ENCODE measurements at places on chromosomes 1 and 21.

- DNase-seq = no peak
Observed at GRCh38 chr1:100606438-100606837, 68.5 kb downstream of the GPR88 start.

- no peak for DNase-seq
Observed at GRCh38 chr1:41454406-41454805, 30.1 kb downstream of the EDN2 start.

GRCh38 chr21:39663066-39663465 lies 50.3 kb downstream of the B3GALT5 start:
- DNase-seq = no peak

GRCh38 chr1:215119719-215120365 lies 37.3 kb downstream of the KCNK2 start:
- DNase-seq = no peak

DNA sequence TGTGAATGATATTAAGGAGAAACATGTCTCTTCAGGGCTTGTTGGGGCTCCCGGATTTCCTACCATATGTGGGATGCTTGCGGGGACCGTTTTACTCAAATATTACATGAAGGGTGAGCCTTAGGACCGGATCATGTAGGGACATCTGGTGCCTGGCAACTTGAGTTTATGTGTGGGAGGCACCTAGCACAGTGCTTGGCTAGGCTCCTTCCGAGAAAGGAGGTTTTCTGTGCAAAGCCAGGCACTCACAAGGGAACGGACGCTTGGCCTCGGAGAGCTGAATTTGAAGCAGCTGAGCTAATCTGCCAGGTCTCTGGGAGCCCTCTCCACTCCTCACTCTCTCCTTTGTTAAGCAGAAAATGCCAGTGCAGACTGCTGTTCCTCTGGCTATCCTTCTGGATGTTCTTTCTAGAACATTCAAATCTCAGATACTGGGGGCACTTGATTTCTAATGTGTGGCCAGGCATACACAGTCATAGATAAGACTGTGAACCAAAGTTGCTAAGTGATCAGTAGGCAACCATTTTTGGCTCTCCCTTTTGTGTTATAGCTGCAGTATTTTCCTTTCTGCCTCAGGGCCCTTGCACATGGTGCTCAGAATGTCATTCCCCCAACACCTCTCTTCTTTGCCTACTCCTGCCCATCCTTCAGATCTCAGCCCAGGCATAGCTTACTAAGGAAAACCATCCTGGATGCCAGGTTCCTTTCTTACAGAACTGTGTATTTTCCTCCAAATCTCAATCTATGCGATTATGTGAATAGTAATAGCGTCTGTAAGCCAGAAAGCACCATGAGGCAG lies 216.6 kb upstream of the CSF3R start:
- DNase-seq = no peak

- no peak for DNase-seq
Observed at GRCh38 chr1:51453010-51453409, 66.1 kb downstream of the EPS15 start.

DNA sequence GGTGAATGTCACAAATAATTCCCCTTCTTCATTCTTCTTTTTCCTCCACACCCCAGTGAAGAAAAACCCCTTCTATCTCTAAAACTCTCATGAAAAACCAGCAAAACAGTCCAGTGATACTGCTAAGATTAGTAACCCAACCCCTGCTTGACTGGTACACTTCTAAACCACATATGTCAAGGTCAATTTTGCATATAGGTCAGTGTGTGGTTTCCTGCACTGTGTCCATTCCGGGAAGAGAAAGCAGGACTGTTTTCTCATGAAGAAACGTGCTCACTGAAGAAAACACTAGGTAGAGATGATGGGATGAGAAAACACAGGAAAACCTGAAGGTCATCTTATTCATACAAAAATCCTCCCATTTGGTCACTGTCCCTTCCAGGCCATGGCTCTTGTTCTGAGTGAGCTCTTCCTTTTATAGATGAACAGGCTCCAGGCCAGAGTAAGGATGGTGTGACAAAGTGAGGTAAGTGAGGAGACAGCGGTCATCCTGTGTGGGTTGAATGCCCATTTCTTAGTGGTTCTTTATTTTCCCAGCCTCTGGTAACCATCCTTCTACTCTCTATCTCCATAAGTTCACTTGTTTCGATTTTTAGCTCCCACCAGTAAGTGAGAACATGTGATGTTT lies 122.7 kb downstream of the FASLG start:
- no peak for DNase-seq

- no peak for DNase-seq
Observed at GRCh38 chr1:93608187-93609109, 73.2 kb downstream of the BCAR3 start.

DNA sequence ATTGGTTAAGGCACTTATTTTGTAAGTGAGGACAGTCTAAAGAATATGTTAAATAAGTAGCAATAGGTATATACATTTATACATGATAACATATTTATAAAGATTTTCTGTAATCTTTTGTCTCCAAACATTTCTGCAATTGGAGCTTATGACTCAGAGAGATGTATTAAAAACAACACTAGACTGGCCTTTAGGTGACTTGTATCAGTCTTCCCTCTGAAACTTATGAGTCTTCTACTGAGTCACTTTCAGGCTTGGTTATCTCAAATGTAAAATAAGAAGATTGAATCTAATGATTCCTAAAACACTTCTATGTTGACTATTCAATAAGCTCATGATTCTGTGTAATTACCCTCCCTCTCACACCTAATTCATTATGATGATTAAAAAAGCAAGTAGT lies 672.6 kb upstream of the NEGR1 start:
- DNase-seq = no peak

GRCh38 chr1:246647113-246647512 lies 77.1 kb upstream of the SCCPDH start:
- no peak for DNase-seq

DNA sequence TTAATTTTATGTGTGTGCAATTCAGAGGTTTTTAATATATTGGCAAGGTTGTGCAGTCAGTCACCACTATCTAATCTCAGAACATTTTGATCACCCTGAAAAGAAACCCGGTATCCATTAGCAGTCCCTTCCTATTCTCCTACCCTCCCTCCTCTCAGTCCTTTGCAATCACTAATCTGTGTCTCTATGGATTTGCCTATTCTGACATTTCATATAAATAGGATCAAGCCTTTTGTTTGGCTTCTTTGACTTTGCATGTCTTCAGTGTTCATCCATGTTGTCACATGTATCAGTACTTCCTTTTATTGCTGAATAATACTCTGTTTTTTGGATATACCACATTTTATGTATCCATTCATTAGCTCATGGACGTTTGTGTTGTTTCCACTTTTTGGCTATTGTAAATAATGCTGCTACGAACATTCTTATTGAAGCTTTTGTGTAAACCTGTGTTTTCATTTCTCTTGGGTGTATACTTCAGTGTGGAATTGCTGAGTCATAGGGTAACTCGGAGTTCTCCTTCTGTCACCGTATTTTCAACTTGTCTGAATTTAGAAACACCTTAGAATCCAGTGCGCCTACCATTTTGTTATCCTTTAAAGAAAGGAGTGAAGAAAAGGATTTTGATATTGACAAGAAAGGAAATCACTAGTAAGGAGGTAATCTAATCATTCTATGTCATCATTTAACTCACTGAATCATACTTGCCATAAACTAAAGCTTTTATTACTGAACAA lies 3.4 kb downstream of the CEP85 start:
- no peak for DNase-seq

- no peak for DNase-seq
Observed at GRCh38 chr1:1687846-1688245, 4.7 kb downstream of the SLC35E2B start.

- no peak for DNase-seq
Observed at GRCh38 chr1:62922006-62922405, 138.1 kb downstream of the ATG4C start.

DNA sequence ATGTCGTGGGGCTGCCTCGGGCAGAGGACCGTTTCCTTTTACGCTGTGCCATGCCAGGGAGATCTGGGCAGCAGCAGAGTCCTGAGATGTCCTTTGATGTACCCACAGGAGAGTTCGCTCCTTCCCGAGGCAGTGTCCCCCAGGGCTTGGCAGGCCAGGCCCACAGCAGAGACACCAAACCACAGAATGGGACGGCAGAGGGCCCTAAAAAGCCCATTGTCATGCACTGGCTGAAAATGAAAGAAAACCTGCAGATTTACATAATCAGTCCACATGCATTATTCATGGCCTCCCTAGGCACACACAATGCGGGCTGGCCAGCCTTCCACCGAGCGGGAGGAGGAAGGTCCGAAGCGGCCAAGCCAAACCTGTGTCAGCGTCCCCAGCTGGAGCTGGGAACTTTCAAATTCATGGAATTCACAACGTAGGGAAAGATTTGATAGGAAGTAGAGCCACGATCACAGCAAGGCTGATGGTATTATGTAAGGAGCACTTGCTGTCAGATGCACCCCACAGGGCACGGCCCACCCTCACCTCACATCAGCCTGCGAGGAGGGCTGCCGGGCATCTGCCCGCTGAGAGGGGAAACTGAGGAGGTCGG lies 25.3 kb upstream of the EFHD2 start:
- DNase-seq = no peak

DNA sequence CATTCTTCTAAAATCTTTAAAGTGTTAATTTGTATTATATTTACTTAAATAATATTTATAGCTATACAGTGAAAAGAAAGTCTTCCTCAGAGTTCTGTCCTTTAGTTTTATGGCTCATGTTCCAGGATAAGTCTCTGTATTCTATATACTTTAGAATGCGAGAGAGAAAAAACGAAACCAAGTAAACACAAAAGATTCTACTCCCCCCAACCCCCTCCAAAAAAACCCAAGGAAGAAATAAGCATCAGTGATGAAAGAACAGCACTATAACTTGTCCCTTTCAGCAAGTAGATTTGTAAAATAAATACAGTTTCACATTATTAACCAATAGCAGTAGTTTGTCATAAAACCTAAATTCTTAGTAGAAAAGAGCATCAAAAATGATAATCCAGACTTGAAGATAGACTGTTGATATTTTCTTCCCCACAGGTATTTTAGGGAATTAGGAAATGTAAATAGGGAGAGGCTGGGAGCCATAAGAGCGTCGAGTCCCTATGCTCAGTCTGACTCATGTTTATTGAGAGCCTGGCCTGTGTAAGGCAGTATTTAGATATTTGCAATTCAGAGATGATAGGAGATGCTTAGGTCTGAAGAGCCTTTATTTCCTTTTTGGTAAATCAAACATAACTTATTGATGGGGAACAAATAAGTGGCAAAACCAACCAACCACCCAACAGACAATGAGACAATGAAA lies 35.5 kb downstream of the CDC14A start:
- no peak for DNase-seq

DNA sequence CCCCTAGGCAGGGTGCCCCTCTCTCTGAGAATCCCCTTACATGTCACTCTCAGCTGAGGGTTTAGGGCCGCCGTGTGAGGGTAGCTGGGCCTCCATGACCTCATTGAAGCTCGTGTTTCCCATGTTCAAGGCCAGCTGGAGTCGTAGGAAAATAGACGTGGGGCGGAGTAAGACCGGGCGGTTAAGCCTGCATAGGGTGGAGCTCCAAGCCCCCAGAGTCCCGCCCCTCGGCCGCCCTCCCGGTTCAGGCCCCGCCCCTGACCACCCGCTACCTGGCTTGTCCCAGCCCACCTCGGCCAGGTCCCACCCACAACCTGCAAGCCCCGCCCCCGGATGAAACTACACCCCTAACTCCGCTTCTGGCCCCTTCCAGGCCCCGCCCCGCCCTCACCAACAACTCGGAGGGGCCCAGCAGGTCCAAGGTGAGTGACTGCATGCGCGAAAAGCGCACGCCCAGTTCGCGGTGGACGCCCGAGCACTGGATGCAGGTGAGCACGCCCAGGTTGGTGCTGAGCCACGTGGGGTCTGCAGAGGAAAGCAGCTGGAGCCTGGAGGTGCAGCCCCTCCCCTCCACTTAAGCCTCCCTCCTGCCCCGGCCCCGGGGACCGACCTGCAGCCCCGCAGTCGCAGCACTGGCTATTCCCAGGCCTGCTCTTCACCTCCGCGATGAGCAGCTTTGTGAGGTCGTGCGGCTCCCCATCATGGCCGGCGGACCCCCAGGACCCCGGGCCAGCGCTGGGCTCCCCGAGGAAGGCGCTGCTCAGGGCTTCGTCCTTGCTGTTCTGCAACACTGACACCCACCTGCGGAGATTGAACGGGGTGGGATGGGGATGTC lies 12.2 kb upstream of the TCEA3 start:
- DNase-seq = peak; percentile 55
